ENCODE measurements at places on chromosomes 7 and 10.

- no peak for DNase-seq
These were observed 144.6 kb upstream of the GPR26 start for GRCh38 chr10:123521556-123521955.

- DNase-seq: no peak
These were observed 622.5 kb downstream of the TYW1 start for GRCh38 chr7:67619175-67619574.

DNA sequence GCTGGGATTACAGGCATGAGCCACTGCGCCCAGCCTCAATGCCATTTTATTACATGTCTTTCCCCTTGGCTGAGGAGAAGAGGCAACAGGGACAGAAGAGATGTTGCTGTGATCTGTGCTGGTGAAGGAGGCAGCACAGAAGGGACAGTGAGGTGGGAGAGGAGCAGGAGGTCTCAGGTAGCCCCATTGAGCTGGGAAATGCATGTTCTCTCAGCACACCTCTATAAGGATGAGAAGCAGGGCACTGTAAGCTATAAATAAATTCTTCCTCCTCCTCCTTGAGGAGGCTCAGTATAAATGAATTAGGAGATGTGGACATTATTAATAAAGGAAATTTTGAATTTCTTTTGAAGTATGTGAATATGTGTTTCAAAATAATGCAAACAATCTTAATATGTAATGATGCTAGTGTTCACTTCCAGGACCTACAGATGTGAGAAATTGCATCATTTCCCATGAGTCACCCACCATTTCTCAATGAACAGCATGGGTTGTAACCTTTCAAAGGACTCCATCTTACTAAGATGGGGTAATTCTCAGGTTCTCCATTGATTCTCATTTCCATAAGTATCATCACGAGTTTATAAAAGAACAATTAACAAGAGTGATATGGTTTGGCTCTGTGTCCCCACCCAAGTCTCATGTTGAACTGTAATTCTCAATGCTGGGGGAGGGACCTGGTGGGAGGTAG, 88.9 kb upstream of the ODAD2 start:
- peak; percentile 77 for DNase-seq

- DNase-seq: peak; percentile 38
These were observed 73.3 kb downstream of the SKIDA1 start for GRCh38 chr10:21452203-21452602.

DNA sequence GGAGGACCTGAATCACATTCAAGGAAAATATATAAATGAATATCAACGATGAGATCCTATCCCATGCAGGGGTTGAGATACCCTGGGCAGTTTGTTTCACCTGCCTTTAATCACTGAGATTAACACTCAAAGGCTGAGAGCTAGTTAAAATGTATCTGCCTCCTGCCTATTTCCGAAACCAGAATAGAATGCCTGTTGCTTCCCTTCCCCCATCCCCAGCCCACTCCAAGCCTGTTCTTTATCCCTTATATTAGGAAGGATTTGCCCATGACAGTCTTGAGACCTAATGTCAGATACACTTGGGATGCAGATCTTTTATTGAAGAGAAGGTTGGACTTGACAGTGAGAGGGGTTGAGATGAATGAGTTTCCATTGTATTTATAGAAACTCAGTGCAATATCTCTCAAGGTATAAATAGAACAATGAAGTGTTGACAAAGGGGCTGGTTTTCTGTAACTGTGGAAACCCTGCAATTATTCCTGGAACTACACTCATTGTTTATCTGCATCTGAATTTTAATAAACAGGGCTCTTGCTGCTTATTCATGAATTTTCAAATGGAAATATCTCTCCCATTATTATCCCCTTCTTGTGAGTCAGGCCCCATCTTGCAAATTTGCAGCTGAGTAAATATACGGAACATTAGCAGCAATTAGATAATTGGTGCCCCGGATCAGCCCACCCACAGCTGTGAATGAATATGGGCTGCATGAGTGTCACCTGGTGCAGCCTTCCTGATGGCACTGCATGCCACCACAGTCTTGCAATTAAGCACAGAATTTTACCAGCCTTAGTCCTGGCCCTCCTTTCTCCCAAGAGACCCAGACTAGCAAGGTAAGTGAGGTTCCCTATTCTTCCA, 66.7 kb downstream of the SORCS3 start:
- DNase-seq: no peak

DNA sequence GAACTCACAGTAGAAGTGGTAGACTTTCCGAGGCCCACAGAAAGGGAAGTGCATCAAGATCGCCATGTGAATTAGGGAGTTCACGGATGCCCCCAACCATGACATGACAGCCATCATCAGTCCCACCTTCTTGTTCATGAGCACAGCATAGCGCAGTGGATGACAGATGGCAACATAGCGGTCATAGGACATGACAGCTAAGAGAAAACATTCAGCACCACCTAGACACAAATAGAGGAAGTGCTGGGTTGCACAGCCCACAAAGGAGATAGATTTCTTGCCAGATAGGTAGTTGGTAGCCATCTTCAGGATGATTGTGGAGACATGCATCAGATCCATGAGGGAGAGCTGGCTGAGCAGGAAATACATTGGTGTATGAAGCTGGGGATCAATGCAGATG, 342 bp downstream of the OR2AE1 start:
- no peak for DNase-seq

GRCh38 chr7:129169686-129170440, 18.6 kb upstream of the SMO start:
- DNase-seq: no peak

DNA sequence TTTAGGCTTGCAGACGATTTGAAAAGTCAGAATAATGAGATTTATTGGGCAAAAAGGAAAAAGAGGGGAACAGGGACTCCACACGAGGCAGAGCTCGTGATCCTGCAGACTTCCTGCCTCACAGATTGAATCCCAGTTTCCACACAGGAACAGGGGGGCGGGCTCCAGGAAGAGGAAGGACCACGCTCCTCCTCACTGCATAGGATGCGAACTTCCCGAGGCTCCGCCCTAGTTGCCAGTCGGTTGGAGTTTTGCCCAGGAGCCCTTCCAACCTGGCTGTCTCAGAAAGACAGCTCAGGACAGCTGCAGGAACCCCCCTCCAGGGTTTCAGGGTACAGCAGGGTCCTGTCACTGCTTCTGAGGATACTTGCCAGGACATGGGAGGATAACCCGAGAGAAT, 488.3 kb upstream of the ADARB2 start:
- no peak for DNase-seq

GRCh38 chr7:133360201-133360600, 107.3 kb downstream of the EXOC4 start:
- DNase-seq: no peak

- no peak for DNase-seq
These were observed 89.6 kb downstream of the CHRM2 start for GRCh38 chr7:136958016-136958415.

- peak; percentile 58 for DNase-seq
These were observed 63.3 kb upstream of the PRKG1 start for GRCh38 chr10:51010977-51011376.

GRCh38 chr10:36188080-36188453, 546.0 kb upstream of the FZD8 start:
- no peak for DNase-seq

DNA sequence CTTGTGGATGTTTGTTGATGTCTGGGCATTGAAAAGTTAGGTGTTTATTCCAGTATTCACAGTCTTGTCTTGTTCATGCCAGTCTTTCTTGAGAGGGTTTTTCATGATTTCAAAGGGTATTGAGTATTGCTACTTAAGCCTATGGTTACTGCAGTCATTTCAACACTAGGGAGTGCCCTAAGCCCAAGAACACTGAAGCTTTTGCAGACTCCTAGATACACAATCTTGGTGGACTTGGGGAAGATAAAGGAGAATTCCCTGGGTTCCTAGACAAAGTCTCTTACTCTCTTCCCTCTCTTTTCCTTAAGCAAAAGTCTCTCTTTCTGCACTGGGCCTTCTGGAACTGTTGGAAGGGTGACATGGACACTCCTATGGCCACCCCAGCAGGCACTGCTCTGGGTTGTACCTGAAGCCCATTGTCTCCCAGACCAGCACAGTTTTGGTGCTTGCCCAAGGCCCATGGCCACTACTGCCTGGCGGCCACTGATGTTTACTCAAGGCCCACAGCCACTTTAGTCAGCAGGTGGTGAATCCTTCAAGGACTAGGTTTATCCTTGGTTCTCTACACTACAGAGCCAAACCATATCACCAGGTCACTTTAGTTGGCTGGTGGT, 24.9 kb downstream of the SAMD9 start:
- DNase-seq: peak; percentile 66

- DNase-seq: no peak
These were observed 24.1 kb downstream of the TBATA start for GRCh38 chr10:70761031-70761601.

DNA sequence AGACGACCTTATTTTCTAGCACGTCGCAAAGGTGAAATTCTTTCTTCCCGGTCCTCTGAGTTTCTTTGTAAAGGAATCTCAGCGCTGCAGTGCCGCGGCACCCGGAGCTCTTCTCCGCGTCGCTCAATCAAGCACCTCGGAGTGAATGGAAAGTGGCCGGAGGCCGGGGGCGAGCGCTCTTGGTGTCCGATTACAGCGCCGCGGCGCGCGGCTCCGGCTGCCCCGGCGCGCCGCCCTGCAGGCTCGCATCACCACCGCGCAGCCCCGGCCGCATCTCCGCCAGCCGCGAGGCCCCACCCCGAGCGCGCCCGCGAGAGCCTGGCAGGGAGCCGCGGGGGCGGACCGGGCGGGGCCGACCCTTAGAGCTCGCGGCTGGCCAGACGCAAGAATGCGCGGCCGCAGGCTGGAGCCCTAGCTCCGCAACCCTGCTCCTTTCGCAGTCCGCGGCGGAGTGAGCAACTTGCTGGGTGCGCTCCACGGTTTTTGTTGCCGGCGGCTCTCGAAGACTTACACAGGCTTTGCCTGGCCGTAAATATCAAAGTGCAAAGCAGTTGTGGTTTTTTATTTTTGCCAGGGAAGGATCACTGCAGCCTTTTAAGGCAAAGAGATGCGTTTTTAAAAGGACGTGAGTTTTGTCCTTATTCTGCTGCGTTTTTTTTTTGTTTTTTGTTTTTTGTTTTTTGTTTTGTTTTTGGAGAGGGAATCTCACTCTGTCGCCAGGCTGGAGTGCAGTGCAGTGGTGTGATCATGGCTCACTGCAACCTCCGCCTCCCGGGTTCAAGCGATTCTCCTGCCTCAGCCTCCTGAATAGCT, at the start of gene SEMA3C:
Gene SEMA3C (minus strand): TSS at position 143 of the 813 bp plus-strand sequence. CDS start 2,270 bp downstream, outside the sequence.
- DNase-seq: peak; percentile 96

GRCh38 chr7:27140126-27140857, 3.2 kb downstream of the HOXA5 start:
- peak; percentile 48 for DNase-seq

- no peak for DNase-seq
These were observed 32.0 kb upstream of the PSAP start for GRCh38 chr10:71882813-71883659.

DNA sequence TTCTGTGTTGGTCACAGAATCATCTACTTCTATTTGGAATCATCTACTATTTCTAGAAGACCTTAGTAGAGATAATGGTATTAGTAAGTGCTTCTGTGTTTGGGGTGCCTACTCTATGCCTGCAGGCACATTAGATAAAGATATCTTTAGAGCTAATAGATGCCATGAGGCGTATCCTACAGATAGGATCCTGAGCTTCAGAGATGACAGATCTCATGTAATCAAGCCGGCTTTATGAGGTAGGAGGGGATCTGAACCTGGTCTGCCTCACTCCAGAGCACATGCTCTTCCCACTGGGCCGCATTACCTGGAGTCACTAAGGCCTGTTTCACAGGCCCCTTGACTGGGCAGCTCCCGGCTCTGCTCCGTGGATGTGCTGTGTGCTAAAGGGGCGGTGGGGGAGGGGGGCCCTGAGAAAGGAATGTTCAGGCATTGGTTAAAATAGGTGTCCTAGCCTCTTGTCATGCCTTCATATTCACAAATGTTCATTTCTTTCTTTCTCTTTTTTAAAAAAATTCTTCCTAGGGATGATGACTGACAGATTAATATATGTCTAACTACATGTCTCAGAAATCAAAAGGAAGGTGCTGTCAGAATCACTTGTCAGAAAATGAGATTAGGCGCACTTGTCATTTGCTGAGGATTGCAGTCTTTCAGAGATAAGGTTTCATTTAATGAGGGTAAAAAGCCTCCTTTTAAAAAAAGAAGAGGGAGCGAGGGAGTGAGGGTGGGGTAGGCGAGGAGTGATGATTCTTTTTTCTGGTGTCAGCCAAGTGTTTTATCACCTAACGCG, 458.0 kb upstream of the GALNT17 start:
- no peak for DNase-seq

DNA sequence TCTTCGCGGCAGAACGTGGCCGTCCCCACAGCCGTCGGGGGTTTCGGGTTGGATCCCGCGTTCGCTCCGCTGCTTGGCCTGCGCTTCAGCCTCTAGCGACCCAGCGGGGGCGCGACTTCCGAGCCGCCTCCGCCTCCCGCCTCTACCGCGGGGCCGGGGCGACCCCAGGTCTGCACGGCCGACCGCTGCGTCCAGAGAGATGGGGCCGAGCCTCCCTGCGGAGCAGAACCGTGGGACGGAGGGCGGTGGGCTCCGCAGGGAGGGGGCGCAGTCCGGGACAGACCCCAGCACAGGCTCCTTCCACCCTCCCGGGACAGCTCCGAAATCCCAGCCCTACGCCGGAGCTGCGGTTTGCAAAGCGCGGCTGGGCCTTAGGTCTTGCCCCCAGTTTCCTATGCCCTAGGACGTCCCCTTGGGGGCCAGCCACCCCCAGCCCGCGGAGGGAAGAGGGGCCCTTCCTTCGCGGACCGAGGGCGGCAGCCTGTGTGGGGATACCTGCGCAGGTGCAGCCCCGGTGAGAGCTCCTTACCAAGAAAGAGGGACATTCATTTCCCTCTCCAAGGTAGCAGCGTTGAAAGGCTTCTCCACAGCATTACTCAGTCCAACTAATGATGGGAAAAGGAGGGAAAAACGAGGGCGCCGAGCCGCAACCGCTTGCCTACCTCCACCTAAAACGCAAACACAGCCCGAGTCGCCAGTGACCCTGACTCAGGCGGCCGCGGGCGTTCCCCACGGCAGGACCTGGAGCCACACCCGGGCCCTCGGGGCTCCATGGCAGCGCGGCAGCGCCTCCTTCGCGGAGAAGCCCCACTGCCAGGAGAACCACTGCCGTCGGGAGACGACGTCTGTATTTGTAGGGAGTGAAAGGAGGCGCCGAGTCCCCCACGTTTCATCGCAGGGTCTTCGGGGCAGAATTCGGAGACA, 115.7 kb downstream of the BMS1 start:
- no peak for DNase-seq

- peak; percentile 83 for DNase-seq
These were observed 53.4 kb upstream of the CAMK2B start for GRCh38 chr7:44378744-44379143.

DNA sequence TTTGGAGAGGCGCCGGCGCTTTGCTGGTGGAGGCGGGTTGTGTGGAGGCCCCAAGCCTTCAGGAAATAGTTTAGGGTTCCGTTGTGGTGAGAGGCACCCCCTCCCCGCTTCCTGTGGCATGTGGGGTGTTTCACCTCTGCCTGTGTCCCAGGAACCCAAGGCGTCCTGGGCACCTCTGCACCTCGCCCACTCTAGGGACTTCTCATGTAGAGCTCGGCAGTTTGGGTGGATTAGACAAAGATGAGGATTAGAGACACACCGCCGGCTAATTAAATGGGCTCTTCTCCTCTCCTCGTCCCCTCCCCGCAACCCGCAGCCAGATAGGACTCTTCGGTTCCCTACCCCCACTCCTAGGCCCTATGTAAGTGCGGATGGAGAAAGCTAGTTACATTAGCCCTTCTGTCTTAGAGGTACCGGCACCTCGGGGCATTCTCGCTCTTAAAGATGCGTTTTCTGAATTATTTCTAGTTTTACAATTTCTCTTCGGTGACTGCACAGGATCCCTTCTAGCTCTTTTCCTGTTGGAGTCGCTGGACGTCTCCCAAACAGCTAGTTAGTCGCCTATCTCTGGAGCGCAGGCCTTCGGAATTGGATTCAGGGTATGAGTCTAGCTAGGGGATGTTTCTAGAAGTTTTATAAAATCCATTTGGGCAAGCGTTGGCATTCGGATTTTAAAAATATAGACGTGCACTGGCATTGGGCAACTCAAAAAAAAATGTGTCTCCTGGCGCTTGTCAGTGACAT, 7.8 kb downstream of the PTF1A start:
- no peak for DNase-seq

Measured in fibroblast of villous mesenchyme (primary cell).